ENCODE measurements at places on chromosomes 2 and 18.

- DNase-seq: no peak
Observed at GRCh38 chr2:133477616-133477990, 90.7 kb downstream of the NCKAP5 start.

DNA sequence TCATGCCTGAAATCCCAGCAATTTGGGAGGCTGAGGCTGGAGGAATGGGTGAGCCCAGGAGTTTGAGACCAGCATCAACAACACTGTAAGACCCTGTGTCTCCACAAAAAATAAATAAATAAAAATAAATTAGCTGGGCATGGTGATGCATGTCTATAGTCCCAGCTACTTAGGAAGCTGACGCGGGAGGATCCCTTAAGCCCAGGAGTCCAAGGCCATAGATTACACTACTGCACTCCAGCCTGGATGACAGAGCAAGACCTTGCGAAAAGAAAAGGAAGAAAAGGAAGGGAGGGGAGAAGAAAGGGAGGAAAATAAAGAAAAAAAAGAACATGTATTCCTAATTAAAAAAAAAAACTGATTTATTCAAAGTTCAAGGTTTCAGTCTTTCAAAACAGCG lies 78.2 kb downstream of the TRIP12 start:
- DNase-seq: no peak

DNA sequence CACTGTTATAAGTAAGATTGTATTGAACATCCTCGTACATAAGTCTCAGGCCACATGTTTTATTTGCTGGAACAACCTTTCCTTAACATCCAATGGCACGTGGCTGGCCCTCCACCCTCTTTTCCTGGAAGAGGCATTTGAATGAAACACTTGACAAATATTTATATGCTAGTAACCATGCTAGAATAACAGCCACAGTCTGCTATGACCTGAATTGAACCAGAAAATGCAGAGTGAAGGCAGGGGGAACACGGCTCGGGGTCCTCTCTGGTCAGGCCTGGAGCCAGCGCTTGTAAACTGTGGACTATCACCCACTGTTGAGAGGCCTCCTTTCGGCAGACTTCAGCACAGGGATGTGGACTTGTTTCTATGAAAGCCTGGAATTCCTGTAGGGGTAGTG lies 198.2 kb upstream of the COPS8 start:
- no peak for DNase-seq

DNA sequence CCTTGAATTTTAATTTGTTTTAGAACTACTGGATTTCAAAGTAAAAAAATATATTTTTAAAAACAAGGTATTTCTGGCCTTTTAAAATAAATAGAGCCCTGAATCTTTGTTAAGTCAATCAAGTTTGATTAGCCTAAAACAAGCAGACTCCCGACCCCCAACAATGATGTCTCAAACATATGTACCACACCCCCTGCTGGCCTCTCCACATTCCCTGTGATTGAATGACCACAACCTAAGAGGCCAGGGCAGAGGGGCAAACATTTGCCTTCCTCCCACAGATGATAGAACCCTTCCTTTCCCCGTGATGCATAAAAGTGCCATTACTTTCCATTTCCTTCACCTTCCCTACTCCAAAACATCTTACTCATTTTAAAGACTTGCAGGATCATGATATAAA lies 130.9 kb downstream of the STK39 start:
- no peak for DNase-seq

DNA sequence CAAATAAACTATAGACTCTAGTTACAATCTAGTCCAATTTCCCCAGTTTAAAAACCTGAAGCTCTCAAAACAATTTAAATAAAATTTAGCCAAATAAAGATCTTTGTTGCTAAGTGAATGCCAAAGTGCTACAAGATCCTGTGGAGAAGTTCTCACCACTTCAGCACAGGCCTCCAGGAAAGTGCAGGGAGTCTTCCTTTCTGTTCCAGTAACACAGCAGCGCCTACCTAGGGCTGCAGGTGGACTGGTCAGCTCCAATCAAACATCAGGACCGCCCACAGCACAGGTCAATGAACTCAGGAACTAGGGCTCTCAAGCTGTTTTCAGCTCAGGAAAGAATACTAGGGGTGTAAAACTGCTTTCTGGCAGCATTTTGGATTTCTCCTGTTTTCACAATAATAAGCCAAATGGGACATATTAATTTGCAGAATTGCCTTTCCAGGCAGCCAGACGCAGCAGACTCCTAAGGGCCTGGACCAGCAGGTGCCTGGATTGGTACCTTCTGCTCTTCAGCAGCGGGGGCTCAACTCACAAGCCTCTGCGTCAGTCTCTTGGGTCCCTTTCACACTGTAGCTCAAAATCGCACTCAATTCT lies 1.5 kb downstream of the FAM110C start:
- DNase-seq: no peak

Measured in hypothalamus (tissue), 51 donors.